ENCODE measurements at places on chromosomes 7 and 10.

DNA sequence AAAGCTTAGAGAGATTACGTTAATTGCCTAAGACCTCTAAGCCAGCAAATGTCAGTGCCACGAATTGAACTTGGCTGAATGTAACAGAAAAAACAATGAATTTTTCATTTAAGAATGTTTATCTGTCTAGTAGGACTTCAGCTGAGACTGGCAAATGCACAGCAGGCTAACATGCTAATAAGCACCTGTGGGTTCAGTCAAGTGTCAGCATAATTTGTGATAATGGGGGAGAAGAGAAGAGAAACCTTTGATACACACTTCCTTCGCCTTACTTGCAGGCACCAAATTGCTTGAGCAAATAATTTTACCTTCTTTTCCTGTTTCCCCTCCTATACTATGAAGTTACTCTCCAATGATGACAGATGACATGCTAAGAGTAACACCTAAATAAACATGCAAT lies 1136.5 kb upstream of the SORCS1 start:
- DNase-seq: no peak

- no peak for DNase-seq
These were observed 417.9 kb downstream of the ANKRD7 start for GRCh38 chr7:118642396-118642795.

DNA sequence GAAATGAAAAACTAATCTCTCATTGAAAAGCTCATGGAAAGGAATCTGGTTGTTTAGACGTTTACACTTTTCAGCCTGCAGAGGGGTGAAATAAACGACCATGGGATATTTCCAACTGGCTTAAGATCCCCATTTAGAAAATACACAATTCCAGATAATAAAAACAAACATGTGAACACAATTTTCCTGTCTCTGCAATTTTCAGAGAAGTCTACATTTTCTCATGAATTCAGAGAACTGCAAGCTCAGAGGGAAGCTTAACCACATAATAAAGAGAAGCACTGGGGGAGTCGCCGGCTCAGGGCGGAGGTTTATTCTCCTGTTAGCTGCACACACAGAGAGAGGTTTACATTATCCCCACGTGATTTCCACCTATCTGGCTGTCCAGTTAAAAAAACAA lies 215.2 kb downstream of the FANK1 start:
- no peak for DNase-seq

DNA sequence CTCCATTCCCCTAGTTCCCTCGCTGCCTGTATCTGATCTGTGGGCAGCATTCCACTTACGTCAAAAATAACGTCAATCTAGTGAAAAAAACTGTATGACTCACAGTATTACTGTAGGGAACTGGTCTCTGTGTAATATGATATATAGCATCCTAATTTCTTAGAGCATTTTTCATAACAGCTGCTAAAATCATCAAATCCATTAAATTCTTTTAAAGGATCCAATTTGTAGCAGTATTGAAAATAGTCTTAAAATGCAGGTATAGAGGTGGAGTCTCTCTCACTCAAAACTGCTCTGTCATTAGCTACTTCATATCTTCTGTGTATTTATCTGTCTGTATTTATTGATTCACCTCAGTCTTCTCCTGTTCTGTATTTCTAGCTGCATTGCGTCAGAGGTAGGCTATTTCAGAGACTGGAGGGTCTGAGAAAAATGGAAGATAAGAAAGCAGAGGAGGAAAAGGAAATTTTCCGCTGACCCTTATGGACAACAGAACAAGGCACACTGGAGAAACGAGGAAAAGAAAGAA lies 59.9 kb downstream of the PON1 start:
- DNase-seq: no peak

GRCh38 chr7:43492896-43493295 lies 90.0 kb upstream of the STK17A start:
- DNase-seq: no peak

DNA sequence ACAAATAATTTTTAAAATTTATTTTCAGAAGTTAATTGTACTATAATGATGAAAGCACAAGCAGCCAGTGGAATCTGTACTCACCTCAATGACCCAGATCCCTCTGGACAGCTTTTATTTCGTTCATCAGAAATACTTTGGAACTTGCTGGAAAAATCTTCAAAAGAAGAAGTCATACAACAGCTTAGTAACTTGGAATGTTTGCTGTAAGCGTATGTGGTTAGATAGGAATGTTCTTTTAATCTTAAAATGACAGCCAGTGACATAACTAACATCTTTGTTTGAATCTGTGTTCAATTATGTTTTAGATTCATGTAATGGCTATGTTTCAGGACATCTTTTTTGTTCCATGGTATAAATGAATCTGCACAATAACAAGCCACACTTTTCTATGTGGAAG lies 26.8 kb downstream of the CFAP69 start:
- DNase-seq: no peak

DNA sequence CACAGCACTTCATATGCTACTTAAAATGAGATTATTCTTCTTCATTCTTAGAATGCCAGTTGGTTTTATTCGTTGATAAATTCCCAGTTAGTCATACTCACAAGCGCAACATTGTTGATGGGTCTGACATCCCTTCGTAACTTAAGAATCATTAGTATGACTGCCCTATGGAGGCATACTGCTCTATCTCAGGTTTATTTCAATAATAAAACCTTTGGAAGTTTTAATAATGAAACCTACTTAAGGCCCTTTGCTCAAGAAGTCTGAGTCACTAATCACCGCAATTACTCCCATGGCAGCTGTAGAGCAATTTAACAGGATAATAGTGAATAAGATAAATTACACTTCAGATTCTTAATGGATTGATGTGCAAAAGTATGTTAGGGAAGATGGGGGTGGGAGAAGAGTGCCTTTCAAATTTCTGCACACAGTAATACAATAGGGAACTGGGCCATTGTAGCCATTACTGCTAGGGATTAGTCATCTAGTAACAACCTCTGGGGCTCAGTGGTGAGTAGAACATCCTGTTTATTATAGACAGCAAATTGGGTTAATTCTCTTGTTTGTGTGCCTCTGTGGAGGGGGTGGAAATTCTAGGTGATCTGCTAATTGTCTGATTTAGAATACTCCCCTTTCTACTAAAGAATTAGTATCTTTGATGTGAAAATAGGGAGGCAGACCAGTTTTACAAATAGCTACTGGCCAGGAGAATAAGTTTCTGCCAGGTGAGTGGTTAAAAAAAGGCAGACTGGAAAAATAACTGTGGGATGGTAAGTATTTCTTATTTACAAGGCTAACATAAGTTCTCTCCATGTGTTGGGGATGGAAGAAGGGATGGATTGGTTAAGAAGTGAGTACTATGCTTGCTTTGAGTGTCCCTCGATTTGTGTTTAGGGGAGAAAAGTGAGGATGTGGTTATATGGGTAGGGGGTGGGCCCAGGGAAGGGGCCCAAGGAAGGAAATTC lies 74.5 kb upstream of the VKORC1L1 start:
- DNase-seq: no peak

- no peak for DNase-seq
These were observed 281.3 kb downstream of the CACNA2D1 start for GRCh38 chr7:82162289-82162688.

- DNase-seq: no peak
These were observed 909.2 kb upstream of the AUTS2 start for GRCh38 chr7:68689087-68689433.

DNA sequence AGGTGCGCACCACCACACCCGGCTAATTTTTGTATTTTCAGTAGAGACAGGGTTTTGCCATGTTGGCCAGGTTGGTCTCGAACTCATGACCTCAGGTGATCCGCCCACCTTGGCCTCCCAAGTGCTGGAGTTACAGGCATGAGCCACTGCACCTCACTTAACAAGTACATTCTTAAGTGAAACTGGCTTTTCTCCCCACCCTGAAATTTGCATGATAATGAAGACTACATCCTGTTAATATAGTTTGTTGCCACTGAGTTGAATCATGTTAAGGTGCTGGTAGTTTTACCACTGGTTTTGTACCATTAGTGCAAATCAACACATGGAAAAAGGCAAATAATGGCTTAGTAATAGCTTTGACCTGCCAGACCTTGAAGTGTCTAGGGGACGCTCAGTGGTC lies 62.2 kb downstream of the MPLKIP start:
- DNase-seq: no peak

- peak; percentile 72 for DNase-seq
These were observed 82.5 kb downstream of the ZNF467 start for GRCh38 chr7:149690688-149691446.

DNA sequence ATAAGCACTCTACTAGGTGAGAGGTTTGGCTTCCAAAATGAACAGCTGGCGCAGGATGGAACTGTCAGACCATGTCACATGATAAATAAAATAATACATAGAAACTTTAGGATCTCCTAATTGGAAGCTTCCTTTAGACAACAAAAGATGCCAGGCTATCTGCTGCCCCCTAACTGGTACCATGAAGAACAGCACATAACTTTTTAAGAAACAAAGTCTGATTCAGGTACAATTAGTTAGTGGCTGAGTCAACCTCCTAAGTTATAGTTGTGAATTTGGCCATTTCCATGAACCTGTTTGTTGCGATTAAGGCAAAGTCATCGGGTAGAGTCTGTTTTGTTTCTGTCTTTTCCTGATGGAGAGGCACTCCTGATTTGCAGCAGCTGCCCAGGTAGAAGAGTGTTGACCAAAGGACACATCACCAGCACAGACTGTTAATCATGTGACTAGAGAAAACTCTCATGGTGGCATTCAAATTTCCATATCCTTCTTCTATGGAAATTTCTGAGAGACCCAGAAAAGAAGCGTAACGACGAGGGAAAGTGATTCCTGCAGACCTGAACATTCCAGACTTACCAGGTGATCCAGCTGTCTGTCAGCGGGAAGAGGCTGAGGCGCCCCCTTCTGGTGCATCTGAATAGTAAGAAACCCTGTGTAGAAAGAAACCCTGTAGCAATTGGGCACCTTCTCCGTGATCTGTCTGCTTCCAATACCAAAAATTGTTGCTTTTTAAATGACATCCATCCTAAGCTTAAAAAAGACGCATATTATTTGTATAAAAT lies 8.6 kb upstream of the INHBA start:
- DNase-seq: no peak

- no peak for DNase-seq
These were observed 11.1 kb downstream of the SFXN3 start for GRCh38 chr10:101042118-101042517.

- no peak for DNase-seq
These were observed 16.2 kb downstream of the SLC16A12 start for GRCh38 chr10:89518876-89519842.

DNA sequence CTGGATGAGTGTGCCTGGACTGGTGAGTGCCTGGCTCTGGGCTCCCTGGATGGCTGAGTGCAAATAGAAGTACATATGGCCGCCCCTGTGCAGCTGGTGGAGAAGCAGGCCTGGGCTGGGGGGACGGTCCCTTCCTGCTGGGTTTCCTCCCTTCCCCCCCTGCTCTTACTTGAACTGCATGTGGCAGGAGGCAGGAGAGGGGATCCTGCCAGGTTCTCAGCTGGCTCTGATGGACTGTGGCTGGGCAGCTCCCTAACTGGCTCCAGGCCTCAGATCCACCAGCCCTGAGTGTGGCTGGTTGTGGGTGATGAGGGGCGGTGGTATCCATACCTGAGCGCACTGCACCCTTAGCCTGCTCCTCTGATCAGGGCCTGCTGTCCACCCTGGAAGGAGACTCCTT lies 26.9 kb downstream of the ADCY1 start:
- peak; percentile 40 for DNase-seq
